ENCODE measurements at places on chromosomes 16 and 17. TPM values are rescaled to one million over a fixed set of nuclear protein-coding genes. Genes with fewer than 3 reads are reported as not detected.

Gene KRTAP2-1
- polyA plus RNA-seq, result not detected

Gene PYCARD
- polyA plus RNA-seq, result 9.4 TPM

- no peak for DNase-seq
Measured at GRCh38 chr17:163514-164098, 17.8 kb downstream of the DOC2B start.

- no peak for DNase-seq
Measured at GRCh38 chr17:55433629-55434422, 12.2 kb upstream of the MMD start.
